Activated gamma-delta T cell treated with anti-CD3 and anti-CD28 coated beads, Interleukin-2, amount 50 U/mL, for 16 hours (primary cell): ENCODE measurements at places on chromosomes 2 and 18.

DNA sequence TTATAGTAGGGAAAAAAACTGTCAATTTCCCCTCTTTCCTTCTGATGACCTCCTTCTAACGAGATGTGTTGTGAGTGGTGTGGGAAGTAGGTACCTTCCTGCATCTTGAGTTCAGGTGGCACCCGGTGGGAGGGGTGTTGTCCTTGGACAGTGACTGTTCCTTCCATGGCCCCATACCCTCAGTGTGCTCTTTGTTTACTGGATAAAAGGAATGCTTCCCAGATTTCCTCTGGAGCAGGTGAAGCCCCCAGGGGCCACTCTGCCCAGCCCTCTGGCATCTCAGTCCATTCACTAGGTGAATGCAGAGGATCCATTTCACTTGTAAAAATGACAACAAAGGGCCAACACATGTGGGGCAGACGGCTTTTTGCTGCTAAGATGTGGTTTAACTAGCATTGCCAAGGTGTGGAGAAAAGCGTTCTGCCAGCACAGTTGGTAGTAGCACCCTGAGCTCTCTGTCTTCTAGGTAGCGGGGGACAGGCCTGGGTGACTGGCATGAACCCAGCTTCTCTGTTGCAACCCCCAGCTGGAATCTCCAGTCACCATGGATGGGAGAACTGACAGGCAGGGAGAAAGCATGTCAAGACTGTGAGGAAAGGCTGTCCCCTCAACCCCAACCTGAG lies 6.9 kb downstream of the GDF7 start:
- no peak for DNase-seq

GRCh38 chr2:154827286-154827685 lies 128.8 kb downstream of the KCNJ3 start:
- DNase-seq = no peak

DNA sequence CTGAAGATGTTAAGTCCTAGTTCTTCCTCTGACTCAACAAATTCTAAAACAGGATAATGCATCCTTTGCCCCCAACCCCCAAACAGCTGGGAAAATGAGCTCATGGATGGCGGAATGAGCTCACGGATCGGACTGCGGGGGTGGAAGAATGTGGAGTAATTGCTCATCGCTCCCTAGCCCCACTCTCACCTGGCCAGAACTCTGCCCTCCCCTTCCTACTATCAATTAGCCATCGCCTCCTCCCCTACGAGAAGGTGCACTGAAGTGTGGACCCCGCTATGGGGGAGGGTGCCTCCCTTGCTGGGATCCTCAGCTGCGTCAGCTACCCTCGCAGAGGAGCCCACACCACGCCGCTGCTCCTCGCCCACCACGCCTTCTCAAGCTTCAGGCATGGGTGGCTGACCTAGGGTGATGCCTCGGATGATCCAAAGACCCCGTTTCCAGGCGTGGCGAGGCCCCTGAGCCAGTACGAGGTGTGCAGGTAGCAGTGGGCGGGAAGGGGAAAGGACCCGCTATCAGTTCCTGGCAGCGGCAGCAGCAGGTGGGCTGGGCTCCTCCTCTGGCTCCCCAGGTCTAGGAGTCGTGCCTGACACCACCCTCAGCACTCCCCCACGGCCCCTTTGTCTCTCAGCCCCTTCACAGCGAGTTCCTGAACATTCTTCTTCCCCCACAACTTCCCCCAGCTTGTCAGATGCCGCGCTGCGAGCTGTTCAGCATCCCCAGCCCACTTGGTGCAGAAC lies 82.1 kb upstream of the POMC start:
- DNase-seq = no peak

GRCh38 chr18:76131738-76132137 lies 363.3 kb downstream of the ZNF516 start:
- no peak for DNase-seq
